Activated CD4-positive, alpha-beta memory T cell treated with anti-CD3 and anti-CD28 coated beads, Interleukin-2, amount 10 ng/mL, durations not matched to agents 7 days and 5 days (primary cell): ENCODE measurements at places on chromosomes 3 and 15.

- DNase-seq, result no peak
Observed at GRCh38 chr3:42524751-42525150, 22.3 kb downstream of the VIPR1 start.

GRCh38 chr15:65081758-65082157 is 5.2 kb downstream of the KBTBD13 start:
- no peak for DNase-seq

DNA sequence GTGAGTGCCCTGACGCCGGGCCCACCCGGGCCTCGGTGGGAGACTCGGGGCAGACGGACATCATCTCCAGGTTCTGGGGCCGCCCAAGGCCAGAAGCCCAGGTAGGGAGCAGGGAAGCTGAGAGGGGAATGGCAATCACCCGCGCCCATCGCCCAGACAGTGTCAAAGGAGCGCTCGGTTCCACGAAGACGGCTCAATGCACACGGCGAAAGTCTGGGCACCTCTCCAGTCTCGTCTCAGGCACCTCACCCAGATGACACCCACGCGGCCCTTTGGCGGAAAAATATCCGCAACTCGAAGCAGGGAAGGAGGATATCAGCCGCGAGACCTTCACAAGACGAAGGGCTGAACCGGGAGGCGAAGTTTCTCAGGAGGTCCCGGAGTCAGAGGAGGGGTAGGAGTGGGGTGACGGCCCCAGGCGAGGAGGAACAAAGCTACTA is 916 bp downstream of the IL17RD start:
- DNase-seq, result no peak

- DNase-seq, result peak; percentile 78
Observed at GRCh38 chr15:80173022-80173759, 20.4 kb downstream of the FAH start.

GRCh38 chr3:151931171-151931570 is 57.7 kb downstream of the SUCNR1 start:
- DNase-seq, result no peak

GRCh38 chr3:10645800-10646199 is 140.4 kb upstream of the ATP2B2 start:
- DNase-seq, result no peak

GRCh38 chr3:122055215-122055614 is at the start of gene CD86:
Gene CD86 (plus strand): TSS chr3:122055362. CDS start chr3:122055490, 128 bp downstream.
- no peak for DNase-seq

GRCh38 chr15:34656005-34656796 is 72.8 kb upstream of the GOLGA8B start:
- DNase-seq, result no peak

DNA sequence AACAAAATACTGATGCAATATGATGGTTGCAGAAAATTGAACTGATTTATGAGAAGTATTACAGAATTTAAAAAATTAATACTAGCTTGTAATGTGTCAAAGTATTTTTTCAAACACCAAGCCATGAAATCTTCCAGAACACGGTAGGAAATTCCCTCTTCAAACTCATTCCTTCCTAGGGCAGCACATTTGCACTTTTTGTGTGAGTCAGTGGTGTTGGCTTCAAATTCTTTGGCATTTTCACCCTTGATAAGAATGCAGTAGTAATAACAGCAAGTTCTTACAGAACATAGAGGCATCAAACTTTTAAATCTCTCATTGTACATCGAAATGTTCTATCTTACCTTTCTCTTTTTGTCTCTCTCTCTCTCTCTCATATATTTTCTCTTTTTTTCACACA is 191.8 kb downstream of the CGGBP1 start:
- DNase-seq, result no peak

- no peak for DNase-seq
Observed at GRCh38 chr3:89368846-89369245, 261.4 kb downstream of the EPHA3 start.

GRCh38 chr15:80497221-80497620 is 93.0 kb downstream of the ARNT2 start:
- no peak for DNase-seq

DNA sequence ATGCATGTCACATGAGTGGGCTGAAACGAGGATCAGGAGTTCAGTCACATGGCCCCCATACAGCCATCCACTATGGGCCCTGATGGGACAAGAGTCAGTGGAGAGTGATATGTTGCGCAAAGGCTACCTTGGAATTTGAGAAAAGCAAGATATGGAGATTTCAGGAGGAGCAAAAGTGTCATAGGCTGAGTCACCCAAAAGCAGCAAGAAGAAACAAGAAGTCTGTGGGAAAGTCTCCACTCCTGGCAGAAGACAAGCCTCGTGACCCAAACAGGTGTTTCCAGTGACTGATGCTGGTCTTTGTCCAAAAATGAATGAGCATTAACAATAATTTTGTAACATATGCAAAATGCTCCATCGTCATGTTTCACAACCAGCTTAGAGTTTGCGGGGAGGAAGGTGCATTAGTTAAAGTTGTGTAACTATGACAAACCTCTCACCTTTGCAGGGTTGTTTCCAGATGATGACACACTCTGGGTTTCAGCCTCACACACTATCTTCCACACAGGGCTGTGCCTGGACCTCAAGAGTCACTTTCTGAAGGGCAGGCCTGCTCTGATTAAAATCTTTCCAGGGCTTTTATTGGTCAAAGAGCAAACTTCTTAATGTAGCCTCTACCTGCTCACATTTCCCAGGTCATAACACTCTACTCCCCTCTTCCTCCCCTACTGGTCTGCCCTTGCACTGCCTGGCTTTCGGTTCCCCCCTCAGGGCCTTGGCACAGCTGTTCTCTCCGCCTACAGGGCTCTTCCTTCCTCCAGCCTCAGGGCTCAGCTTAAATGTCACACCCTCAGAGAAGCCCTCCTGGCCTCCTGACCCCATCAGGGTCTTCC is 3.9 kb upstream of the DNASE1L3 start:
- peak; percentile 25 for DNase-seq

DNA sequence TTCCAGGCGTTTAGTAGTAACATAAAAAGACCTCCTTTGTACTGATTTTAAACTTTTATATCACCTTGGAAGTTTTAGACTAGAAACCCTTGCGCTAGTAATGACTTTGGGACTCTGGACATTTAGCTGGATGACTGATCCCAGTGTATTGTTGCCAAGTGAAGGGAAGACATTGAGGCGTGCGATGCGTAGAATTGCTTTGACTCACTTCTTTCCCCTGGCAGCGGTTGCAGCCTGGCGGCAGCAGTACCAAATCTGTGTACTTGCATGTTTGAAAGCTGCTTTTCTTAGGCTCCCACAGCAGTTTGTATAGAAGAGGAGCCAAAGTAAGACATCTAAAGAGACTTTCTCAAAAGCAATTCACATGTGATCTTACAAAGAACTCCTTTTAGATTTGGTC is 151.6 kb downstream of the BBX start:
- DNase-seq, result no peak

- DNase-seq, result no peak
Observed at GRCh38 chr3:144162042-144162441, 190.4 kb downstream of the DIPK2A start.

GRCh38 chr15:39697509-39697908 is 85.1 kb downstream of the FSIP1 start:
- no peak for DNase-seq

- DNase-seq, result no peak
Observed at GRCh38 chr3:123439806-123440580, 8.9 kb downstream of the ADCY5 start.

- no peak for DNase-seq
Observed at GRCh38 chr15:69612112-69612511, 159.5 kb downstream of the RPLP1 start.

GRCh38 chr3:59502806-59503205 is 453.0 kb upstream of the CFAP20DC start:
- DNase-seq, result peak; percentile 31

- DNase-seq, result no peak
Observed at GRCh38 chr15:79316864-79317263, 6.0 kb downstream of the TMED3 start.

DNA sequence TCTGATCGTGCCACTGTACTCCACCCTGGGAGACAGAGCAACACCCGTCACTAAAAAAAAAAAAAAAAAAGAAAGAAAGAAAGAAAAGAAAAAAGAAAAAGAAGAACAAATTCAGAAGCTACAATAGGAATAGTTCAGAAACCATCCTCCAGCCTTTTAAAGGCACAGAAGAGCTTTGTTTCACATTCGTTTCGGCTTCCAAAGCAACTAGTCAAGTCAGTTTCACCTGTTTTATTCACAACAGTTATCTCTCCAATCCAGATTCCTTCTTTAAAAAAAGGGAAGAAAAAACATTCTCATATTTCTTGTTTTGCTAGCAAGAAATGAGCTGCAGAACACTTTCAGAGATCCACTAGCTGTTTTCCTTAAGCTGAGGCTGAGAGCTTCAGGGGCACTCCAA is 767.7 kb upstream of the CFAP20DC start:
- DNase-seq, result no peak
